Dorsolateral prefrontal cortex (tissue), 122 donors: ENCODE measurements at places on chromosomes 6 and 20.

- no peak for DNase-seq
These were observed 113.0 kb downstream of the MTFR2 start for GRCh38 chr6:136137008-136137692.

- DNase-seq: peak; percentile 40
These were observed 237.7 kb downstream of the DLL1 start for GRCh38 chr6:170052991-170053821.

- DNase-seq: no peak
These were observed 1.7 kb upstream of the PDE10A start for GRCh38 chr6:165664559-165665383.

- DNase-seq: no peak
These were observed 168.0 kb downstream of the OTOR start for GRCh38 chr20:16916165-16916564.

GRCh38 chr20:25015986-25016385, 23.4 kb upstream of the APMAP start:
- no peak for DNase-seq

DNA sequence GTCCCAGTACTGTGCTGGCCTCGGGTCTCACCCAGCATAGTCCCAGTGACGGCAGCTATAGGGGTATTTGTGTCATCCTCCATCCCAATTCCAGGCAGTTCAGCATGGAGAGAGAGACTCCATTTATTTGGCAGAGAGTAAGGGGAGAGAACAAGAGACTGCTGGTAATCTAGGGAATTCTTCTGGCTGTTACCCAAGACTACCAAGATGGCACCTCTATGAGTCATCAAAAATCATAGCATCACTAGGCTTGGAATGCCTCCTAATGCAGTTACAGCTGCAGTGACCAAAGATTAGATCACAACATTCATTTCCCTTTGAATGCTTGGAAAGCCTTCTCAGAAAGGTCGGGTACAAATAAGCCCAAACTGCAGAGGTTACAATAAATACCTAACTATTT, 660.4 kb upstream of the FLRT3 start:
- no peak for DNase-seq

GRCh38 chr6:12967686-12968085, 251.1 kb downstream of the PHACTR1 start:
- no peak for DNase-seq

DNA sequence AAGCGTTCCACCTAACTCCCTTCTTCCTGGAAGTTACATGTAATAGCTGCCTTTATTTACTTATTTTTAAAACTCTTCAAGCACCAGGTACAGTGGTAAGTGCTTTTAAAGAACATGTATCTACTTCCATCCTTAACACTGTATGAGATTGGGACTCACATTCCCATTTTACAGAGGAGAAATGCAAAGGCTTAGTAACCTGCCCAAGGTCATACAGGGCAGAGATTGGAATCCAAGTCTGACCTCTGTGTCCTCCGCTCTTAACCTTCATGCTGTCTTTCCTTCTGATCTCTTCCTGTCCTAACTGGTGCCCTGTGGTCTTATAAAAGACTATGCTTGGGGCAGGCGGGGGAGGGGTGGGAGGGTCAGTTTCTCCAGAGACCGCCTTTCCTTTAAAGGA, 1.6 kb downstream of the B4GALT5 start:
- DNase-seq: no peak

DNA sequence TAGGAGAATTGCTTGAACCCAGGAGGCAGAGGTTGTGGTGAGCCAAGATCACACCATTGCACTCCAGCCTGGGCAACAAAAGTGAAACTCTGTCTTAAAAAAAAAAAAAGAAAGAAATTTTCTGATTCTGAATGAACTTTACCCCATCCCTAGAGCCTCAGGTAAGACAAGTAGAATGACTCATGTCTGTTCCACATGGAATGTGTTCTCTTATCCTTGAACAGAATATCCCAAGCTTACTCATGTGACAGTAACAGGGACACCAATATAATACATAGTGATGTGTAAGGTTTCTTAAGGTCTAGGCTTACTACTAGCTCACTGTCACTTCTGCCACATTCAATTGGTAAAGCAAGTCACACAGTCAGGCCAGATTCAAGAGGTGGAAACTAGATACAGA, 219.6 kb upstream of the BTBD3 start:
- no peak for DNase-seq

- no peak for DNase-seq
These were observed 26.2 kb downstream of the C20orf173 start for GRCh38 chr20:35503281-35503680.

GRCh38 chr6:71287038-71287437, 1.6 kb upstream of the OGFRL1 start:
- peak; percentile 23 for DNase-seq

DNA sequence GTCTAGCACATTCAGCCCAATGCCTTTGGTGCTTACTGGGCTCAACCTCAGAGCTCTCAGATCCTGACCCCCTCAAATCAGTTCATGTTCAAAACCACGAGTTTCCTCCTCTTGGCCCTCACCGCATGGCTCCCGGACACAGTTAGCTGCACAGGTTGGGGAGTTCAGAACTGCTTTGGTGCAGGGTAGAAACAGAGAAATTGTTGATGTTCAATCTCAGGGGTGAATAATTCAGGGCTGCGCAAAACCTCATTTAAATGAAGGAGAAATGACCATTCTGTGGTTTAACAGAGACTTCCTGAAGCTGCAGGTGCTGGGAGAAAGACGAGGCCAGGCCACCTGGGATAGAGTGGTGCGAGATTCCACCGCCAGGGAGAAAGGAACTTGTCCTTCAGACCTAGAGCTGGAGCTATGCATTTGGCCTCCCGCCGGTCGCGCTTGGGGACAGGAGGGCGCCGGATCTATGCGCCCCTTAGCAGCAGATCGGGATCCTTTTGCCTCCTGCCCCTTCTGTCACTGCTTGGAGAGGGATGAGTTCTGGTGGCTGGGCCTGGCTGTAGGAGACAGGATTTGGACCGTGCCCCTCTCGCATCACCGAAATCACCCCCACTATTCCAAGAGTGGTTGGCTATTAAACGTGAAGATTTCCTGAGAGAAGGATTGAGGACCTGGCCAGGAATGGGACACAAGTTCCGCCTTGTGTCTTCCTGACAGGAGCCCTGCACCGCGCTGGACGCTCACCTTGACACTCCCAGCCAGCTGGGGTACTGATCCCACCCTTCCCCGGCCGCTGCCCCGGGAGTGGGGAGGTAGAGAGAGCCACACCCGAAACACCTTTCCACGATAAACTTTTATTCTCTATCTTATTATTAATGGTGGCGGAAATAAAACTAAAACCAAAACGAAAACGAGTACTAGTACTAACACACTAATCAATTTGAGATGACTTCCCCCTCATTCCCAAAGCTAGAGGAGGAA, 767 bp upstream of the PAX1 start:
- DNase-seq: no peak

DNA sequence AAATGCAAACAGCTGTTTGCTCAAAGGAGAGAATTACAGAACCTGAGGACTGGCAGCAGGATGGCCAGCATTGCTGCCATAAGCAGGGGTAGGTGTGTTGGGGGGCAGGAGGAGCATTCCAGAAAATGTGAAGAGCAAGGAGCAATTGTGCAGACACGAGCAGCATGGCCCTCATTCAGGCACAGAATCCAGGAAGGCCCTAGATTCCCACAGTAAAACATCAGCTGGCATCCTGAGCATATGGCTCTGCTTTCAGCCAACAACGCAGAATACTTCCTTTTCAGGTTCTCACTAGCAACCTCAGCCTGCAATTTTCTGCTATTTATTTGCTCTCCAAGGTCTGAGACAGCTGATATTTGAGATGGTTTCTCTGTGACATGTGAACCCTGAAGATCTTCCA, 243.4 kb upstream of the POU3F2 start:
- no peak for DNase-seq

DNA sequence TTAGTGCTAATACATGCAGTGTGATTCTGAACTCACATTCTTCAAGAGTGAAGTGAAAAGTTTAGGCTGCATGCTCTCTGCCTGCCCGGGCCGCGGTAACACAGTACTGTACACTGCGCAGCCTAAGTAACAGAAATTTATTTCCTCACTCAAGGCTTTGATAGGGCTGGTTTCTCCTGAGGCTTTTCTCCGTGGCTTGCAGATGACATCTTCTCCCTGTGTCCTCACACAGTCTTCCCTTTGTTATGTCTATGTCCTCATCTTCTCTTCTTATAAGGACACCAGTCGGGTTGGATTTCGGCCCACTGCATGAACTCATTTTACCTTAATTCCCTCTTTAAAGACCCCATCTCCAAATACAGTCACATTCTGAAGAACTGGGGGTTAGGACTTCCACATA, 51.1 kb upstream of the TMEM170B start:
- no peak for DNase-seq

DNA sequence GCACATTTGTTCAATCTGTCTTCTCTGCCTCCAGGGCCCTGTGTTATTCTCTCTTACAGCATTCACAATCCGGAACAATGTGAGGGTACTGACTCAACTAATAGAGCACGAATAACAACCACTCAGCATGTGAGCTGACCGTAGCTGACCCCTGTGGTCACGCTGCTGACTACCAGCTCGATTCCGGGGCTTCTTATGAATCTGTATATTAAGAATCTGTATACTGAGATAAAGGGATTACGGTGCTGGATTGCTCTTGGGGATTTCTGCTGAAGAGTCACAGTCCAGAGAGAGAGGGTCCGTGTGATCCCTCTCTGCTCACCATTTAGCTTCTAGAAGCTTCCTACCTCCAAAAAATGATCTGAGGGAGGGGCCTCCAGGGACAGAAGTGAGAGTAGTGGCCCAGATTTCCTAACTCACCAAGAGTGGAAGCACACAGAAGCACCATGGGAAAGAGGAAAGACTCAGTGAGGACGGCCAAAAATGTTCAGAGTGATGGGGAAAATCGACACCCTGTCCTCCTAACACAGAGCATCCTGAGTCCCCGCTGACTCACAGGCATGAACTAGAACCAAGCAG, 156.2 kb downstream of the THBS2 start:
- DNase-seq: no peak

GRCh38 chr20:62355878-62356588, 11.1 kb downstream of the LAMA5 start:
- DNase-seq: no peak

GRCh38 chr6:170221753-170222400, 69.0 kb downstream of the DLL1 start:
- no peak for DNase-seq

GRCh38 chr20:20286061-20286460, 81.8 kb upstream of the INSM1 start:
- DNase-seq: no peak

GRCh38 chr20:50874758-50875665, 56.2 kb downstream of the ADNP start:
- peak; percentile 31 for DNase-seq

GRCh38 chr6:127078669-127079068, 39.8 kb upstream of the RSPO3 start:
- no peak for DNase-seq

DNA sequence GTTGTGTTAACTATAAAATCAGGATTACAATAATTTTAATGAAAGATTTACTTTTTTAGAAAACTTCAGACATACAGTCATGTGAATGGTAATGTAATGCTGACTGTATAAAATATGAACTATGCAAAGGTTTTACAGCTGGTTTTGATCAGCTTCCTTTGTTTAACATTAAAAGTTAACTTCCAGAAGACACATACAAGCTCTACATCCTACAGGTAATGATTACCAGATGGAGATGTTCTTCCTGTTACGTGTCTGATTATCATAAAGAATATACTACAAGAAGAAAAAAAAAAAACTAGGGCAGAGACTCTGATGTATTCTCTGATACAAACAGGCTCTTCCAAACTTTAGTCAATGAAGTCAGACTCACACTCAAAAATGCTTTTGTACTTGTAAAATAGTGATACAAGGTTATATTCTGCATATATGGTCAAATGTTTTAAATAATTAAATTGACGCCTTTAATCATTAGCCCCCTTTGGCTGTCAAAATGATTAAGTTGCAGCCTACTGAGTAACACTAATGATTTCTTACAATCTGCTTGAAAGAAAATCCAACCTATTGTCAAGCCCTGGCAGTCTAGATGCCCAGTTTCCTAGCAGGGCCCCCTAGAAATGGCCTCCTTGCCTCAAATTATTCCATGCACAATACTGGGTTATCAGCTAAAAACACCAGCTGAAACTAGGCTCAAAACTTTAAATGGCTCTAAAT, 251.8 kb upstream of the RUNX2 start:
- DNase-seq: no peak

DNA sequence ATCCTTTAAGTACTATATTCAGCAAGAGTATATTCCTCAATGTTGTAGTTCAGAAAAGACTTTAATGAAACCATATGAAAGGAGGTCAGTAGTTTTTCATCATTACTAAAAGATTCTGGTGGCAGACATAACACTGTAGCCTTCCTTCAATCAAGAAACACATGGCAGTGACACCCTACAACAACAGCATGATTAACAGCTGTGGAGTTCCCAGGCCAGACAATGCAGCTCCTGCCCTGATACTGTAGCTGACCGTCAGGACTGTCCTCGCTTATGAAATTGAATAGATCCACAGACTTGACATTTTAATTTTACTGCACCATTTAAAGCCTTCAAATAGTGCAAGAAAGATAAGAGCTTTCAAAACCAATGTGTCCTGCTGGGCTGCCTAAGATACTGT, 43.6 kb downstream of the USP45 start:
- DNase-seq: no peak

DNA sequence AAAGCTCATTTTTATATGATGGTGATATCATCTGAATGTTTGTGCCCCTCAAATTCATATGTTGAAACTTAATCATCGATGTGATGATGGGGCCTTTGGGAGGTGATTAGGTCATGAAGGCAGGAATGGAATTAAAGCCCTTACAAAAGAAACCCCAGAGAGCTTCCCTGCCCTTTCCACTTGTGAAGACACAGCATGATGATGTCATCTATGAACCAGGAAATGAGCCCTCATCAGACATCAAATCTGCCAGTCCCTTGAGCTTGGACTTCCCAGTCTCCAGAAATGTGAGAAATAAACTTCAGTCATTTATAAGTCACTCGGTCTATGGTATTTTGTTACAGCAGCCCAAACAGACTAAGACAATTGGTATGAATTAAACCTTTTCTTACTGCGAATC, 153.1 kb downstream of the MYB start:
- no peak for DNase-seq

DNA sequence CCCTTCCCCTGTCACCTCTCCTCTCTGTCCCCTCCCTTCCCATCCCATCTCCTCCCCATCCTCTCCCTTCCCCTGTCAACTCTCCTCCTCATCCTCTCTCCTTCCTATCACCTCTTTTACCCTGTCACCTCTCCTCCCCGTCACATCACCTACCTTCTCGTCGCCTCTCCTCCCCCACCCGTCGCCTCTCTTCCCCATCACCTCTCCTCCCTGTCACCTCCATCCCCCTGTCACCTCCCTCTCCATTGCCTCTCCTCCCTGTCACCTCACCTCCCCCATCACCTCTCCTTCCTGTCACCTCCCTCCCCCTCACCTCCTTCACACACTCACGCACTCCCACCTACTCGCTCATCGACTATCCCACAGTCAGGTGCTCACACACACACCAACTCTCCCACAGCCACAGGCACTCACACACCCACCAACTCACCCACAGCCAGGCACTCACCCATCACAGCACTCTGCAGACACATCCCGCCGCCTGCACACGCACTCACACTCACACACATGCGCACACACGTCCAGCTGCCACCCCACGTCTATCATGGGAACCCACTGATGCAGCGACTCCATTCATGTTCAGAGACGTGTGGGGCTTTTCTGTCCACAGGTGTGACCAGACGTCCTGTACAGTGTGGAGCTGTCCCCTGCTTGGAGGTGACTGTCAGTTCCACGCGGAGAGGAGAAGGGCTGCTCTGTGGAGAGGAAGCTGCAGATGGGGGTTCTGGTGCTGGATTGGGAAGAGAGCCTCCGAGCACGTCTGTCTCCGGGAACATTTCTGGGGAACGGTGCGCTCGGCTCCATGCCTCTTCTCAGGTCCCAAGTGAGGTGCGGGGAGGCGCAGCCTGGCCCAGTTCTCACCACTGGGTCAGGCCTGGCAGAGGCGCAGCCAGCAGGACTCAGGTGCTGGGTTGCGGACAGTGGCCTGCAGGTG, 184.3 kb downstream of the TTLL2 start:
- no peak for DNase-seq
